ENCODE measurements at places on chromosomes 16 and 17.

DNA sequence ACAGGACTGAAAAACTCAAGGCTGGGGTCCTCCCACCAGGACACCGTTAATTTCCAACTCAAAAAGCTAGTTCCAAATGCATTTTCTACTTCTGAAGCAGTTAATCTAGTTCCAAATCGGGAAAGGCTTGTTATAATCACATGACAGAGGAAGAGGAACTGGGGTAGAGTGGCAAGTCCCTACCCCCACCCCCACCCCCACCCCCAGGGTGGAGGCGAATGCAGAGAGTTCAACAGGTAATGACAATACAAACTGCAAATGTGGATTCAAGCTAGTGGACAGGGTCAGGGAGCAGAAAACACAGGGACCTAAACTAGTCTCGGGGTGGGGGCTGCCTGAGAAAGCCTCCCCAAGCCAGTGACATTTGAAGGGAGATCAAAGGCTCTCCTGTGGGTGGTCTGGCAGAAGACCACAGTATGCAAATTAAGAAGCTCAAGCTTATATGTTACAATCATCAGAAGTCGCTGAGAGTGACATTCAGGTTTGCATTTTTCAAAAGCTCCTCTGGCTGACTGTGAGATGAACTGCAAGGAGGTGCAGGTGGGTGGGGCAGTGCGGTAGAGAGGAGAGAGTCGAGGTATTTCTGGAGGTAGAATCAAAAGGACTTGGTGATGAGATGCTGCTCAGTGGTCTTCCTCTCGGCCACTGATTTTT is 56.4 kb upstream of the SLC25A19 start:
- DNase-seq, result no peak

DNA sequence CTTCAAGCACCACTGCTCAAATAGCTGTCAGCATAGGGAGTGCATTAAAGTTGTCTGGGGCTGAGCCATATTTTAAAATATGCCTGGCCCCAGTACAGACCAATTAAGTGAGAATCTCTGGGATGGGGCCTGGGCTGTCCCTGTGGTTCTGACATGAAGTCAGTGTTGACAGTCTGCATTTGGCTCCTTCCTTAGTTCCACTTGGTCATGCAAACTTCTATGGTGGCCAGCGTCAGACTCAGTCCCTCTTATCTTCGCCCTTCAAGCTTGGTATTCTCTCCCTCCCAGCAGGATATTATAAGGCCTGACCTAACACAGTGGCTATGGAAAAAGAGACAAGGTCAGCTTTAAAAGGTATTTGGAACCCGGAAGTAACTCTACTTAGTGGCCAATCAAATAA is 177.2 kb downstream of the PMP22 start:
- DNase-seq, result no peak

DNA sequence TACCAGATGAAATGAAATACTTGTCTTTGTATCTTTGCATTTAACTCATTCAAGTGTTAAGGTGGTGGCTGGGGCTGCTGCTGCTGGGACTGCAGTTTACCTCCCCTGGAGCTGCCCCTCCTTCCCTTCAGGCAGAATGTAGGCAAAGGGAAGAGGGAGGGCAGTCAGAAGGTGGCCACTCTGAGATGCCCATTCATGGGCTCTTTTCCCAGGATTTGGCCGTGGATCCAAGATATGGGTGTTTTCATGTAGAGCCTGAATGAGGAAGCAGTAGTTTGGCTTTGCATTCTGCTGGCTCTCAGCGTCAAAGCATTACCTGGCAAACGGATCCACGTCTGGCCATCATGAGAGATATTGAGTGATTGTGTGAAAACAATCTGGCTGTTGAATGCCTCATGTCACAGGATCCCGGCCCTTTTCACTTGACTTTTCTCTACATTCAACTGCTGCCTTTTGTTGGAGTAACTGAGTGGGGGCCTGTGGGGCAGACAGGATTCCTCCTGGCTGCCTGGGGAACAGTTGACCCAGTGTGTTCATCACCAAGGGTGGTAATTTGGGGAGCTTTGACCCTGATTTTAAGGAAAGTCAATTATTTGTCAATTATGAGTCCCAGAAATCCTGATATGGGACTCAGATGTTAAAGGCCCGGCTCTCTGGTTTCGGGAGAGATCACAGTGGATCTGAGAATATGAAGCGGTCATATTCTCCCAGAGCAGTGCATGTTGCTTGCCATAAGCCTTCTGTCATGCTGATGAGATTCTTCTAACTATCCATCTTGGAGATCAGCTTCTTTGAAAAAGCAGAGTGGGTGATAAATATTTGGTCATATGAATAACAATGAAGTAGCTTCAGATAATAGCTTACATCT is 236.8 kb downstream of the IRX3 start:
- DNase-seq, result no peak

DNA sequence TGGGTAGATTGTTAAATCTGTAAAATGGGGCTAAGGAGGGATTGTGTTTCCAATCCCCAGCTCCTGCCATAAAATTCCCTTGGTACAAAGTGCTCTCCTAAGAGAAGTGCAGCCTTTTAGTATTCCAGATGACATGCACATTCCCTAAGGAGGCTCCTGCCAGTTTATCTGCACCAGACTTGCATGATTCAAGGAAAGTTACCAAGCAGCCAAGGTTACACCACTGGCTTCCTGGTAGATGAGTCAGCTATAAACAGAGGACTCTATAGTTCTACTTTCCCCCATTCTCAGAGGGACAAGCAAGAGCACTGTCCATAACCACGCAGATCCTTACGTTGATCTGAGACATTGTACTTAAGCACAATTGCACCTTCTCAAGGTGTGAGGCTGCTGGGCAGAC is 1.9 kb downstream of the CALB2 start:
- DNase-seq, result no peak

DNA sequence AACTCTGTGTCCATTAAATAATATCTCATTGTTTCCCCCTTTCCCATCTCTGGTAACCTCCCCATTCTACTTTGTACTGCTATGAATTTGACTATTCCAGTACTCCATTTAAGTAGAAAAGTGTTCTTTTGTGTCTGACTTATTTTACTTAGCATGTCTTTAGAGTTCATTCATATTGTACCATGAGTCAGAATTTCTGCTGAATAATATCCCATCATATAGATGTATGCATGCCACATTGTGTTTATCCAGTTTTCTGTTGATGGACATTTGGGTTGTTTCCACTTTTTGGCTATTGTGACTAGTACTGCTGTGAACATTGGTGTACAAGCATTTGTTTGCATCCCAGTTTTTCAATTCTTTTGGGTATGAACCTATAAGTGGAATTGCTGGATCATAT is 6.0 kb downstream of the PPM1D start:
- no peak for DNase-seq

DNA sequence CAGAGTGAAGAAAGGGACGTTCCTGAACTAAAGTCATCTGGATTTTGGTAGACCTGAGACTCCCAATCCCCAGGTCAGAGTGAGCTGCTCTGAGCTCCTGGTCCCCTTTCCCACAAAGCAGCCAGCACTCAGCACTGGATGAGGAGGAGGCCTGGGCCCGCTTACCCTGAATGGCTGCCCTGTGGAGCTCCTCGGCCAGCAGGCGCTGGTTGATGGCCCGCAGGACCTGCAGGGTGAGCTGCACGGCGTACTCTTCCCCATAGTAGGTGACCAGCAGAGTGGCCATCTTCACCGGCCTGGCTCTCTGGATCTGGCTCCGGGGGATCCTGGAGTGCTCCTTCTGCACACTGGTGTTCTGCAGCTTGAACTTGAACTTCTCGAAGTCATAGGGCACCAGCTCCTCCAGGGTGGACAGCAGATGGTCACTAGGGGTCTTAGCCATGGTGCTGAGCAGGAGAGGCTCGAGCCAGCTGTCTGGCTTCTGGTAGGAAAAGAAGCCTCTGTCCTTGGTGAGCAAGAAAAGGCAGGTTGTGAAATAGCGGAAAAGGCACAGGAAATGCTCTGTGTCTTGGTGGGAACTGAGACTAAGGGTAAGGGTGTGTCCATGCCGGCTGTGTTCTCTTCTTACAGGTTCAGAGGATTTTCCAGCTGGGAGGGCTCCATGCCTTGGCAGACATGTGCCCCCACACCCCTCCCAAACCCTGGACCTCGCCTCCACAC is at the start of gene MEFV:
MEFV (minus strand) TSS at position 488 of the 720 bp plus-strand sequence; CDS start at position 442, 46 bp downstream.
- no peak for DNase-seq

- no peak for DNase-seq
Observed at GRCh38 chr17:77382966-77383612, 242.3 kb downstream of the SEC14L1 start.

- no peak for DNase-seq
Observed at GRCh38 chr16:14029658-14030057, 41.5 kb upstream of the MRTFB start.

DNA sequence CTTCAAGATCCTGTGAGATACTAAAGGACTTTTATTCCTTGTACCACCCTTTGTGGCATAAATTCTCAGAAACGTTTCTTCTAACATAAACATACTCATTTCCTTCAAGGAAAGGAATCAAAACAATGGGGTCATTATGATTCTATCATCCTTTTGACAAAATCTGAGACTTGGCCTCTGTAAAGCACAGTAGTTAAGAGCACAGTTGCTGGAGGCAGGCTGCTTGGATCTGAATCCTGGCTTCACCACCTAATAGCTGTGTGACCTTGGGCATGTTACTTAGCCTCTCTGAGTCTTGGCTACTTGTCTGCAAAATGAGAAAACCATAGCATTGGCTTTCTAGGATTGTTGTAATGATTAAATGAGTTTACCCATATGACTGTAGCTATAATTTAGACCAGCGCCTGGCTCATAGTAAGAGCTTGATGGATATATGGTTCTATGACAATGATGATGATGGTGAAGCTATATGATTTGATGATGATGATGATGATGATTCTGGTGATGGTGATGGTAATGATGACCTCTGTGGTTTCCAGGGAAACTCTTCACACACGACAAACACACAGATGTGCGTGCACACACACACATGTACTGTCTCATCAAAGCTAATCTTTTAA is 6.1 kb upstream of the KRT31 start:
- DNase-seq, result no peak

GRCh38 chr16:58127033-58127556 is 2.1 kb downstream of the CFAP20 start:
- peak; percentile 10 for DNase-seq

GRCh38 chr16:13335879-13336278 is 434.5 kb downstream of the SHISA9 start:
- DNase-seq, result no peak

DNA sequence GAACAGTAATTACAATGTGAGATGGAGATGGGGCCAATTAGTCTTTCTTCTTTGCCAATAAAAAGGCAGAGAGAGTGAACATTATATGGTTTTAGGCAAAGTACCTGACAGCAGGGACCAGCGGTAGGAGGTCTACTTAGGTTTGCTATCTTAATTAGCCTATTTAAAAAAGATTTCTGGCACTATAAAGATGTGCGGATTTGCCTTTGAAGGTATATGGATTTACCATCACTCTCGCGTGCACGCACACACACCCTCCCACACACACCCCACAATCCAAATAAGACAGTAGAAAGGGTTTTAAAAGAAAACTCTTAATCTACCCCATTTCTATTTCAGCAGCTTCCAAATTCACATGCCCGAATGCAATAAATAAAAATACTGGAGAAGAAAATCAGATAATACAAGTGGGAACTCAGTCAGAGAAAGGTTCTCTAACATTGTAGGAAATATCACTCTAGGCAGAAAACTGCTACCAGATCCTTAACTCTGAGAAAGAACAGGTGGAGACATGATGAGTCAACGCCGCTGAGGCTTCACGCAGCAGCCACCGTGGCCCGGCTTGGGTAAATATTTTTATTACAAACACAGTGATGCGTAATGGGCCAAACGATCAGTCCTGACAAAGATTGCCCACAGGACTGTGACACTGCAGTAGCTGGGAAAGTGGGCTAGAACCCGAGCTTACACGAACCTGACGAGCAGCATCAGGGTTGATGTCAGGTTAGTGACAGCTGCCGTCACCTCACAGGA is 66.6 kb upstream of the AXIN2 start:
- DNase-seq, result peak; percentile 94

- no peak for DNase-seq
Observed at GRCh38 chr16:20072146-20072873, 1.4 kb downstream of the GPR139 start.

DNA sequence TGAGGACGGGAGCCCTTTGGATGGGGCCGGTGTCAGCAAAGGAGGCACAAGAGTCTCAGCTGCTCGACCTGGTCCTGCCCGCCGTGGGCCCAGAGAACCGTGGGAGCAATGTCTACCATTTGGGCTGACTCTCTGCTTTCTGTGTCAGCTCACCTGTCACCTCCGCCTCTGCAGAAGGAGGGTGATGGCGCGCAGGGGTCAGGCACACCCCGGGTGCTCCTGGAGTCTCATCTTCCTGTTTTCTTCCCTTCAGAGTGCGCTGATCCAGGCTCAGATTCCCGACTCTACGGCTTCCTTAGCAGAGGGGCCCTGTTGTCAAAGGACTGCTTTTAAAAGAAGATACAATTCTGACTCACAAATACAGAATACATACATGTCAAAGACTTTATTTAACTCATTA is 167.1 kb downstream of the BANP start:
- DNase-seq, result no peak

GRCh38 chr16:16064874-16065384 is 115.5 kb downstream of the ABCC1 start:
- DNase-seq, result no peak

DNA sequence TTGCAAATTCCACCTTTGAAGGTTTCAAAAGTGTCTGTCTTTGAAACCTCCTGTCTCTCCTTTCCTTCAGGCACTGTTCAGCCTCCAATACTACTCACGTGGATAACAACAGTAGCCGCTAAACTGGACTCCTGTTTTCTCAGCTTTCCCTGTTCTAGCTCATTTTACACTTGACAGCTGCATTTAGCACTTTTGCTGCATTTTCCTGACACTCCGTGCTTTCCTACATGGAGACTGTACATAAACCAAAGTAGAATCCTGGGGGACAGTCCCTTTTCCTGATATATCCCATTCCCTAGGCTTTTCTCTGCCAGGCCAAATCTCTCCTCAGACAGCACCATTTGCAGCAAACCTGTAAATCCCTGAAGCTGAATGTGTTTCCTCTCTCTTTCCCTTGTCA is 3.6 kb downstream of the CCL5 start:
- DNase-seq, result no peak

DNA sequence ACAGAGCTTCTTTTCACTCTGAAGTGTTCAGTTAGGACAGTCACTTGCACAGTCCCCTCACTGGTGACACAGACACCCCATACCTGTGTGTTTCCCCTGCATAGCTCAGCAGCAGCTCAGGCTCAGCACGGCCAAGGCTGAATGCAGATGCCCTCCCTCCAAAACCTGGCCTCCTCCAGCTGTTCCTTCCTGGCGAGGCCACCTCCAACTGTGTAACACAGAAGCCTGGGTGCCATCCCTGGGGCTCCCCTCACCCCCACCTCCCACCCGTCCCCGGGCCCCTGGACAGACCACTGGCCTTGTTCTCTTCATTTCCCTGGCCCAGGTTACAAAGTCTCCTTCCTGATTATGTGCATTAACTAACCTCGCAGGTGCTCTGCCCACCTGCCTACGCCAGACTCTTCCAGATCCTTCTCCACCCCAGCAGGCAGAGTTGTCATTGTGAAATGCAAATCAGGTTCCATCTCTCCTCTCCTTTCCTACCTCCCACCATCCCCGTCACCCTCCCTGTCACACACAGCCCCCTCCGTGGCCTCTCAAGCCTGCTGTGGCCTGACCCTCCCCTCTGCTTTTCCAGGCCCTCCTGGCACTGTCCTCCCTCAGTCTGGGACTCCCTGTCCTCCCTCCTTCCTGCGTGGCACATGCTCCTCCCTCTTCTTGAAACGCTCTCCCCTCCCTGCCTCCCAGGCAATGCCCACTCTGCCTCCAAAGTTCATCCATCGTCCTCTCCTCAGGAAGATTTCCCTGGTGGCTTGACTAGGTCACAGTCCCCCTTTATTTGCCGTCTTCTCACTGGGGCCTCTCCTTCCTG is 26.4 kb downstream of the MLYCD start:
- DNase-seq, result no peak

- no peak for DNase-seq
Observed at GRCh38 chr16:87216148-87216840, 100.9 kb downstream of the C16orf95 start.

- no peak for DNase-seq
Observed at GRCh38 chr17:61389670-61390478, 9.8 kb upstream of the TBX2 start.
